ENCODE measurements at places on chromosomes 2 and 18. TPM values are rescaled to one million over a fixed set of nuclear protein-coding genes. Genes with fewer than 3 reads are reported as not detected.

DNA sequence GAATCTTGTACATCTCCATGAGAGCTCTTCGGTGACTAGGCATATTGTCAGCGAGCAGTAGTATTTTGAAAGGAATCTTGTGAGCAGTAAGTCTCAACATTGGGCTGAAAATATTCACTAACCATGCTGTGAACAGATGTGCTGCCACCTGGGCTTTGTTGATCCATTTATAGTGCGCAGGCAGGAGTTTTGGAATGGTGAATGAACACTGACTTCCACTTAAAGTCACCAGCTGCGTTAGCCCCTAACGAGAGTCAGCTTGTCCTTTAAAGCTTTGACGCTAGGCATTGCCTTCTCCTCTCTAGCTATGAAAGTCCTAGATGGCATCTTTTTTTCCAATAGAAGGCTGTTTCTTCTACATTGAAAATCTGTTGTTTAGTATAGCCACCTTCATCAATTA lies 4.1 kb downstream of the ASB1 start:
- DNase-seq = no peak

DNA sequence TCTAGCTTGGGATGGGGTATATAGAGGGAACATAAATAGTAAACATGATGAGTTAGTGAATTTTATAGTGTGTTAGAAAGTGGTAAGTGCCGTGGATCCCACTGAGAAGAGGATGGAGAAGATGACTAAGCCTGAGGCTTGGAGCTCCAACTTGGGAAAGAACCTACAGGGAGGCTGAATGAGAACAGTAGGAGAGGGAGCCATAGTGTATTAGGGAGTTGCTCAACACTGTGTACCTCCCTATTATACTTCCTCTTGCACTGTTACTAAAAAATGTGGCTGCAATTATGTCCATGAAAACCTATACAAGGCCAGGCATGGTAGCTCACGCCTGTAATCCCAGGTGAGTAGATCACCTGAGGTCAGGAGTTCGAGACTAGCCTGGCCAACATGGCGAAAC lies 2.9 kb upstream of the SLC19A3 start:
- DNase-seq = no peak

GRCh38 chr2:82853299-82853698 lies 1605.8 kb downstream of the SUCLG1 start:
- DNase-seq = no peak

DNA sequence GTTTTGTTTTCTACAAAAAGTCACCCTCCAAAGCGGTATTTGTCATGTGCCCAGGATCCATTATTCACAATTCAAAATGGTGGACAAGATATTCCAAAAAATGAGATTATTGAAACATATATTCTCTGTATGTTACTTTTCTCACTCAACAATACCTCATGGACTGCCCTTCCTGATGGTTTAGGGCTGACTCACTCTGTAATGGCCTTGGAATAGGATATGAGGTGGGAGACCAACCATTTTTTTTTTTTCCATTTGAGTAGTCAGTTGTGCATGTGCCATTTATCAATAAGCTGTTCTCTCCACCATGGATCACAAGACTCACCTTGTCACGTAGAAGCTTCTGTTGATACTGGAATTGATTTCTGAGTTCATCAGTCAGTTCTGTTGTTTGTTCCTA lies 64.5 kb downstream of the LYPD6 start:
- no peak for DNase-seq

The SAG gene
- total RNA-seq = not detected

DNA sequence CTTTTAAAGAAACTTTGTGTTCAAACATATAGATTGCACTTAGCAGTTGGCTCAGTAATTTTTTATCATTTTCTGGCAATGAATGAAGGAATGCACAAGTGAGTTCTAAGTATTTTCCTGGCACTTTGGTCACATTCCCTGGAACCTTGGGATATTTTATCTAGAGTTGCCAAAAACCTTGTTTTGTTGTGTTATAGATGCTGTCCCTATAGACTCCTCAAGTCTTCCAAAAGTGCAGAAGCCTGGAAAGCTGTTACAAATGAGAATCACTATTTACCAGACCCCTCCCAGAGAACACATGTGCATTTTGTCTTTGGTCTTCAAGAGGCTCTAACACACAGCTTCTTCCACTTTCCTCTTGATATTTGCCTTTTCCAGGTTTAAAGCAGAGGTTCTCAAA lies 108.3 kb downstream of the RND3 start:
- DNase-seq = no peak

Data from MG63 (cell line).